ENCODE measurements at places on chromosomes 2 and 18. TPM values are rescaled to one million over a fixed set of nuclear protein-coding genes. Genes with fewer than 3 reads are reported as not detected.

The CDK15 gene
- not detected for total RNA-seq

The CXCR2 gene
- not detected for total RNA-seq

DNA sequence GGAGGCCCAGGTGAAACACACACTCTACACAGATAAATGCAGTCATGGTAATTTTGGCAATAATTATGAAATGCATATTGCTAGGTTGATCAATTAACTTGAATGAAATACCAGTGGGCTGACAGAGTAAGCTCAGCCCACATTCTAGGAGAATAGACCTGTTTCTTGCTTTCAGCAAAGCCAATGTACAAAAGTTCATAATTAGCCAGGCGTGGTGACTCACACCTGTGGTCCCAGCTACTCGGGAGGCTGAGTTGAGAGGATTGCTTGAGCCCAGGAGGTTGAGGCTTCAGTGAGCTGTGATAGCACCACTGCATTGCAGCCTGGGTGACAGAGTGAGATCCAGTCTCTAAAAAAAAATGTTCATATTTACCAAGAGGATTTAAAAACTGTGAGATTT is 15.7 kb upstream of the MBP start:
- no peak overlapping the region for H3K4me3 ChIP-seq
- H3K4me1 ChIP-seq = peaks cover 21% of the 10 kb centered on the region
- no peak for DNase-seq
- no peaks in the 10 kb centered on the region for H3K36me3 ChIP-seq
- no peak overlapping the region for H3K27ac ChIP-seq

DNA sequence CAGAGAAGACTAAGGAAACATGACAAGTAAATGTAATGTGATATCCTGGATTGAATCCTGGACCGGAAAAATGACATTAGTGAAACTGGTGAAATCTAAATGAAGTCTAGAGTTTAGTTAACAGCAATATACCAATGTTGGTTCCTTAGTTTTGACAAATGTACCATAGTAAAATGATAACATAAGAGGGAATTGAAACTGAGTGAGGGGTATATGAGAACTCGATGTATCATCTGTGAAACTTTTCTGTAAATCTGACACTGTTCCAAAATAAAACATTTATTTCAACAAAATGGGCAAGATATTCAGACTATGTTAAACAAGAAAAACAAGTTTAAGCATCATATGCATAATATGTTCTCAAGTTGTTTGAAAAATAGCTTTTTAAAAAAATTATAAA is 63.8 kb downstream of the OLA1 start:
- no peak overlapping the region for H3K27ac ChIP-seq
- DNase-seq = no peak
- H3K4me3 ChIP-seq = no peak overlapping the region
- no peaks in the 10 kb centered on the region for H3K36me3 ChIP-seq
- H3K27me3 ChIP-seq = no peaks in the 10 kb centered on the region

The SLC4A3 gene
- 0.37 TPM for total RNA-seq

DNA sequence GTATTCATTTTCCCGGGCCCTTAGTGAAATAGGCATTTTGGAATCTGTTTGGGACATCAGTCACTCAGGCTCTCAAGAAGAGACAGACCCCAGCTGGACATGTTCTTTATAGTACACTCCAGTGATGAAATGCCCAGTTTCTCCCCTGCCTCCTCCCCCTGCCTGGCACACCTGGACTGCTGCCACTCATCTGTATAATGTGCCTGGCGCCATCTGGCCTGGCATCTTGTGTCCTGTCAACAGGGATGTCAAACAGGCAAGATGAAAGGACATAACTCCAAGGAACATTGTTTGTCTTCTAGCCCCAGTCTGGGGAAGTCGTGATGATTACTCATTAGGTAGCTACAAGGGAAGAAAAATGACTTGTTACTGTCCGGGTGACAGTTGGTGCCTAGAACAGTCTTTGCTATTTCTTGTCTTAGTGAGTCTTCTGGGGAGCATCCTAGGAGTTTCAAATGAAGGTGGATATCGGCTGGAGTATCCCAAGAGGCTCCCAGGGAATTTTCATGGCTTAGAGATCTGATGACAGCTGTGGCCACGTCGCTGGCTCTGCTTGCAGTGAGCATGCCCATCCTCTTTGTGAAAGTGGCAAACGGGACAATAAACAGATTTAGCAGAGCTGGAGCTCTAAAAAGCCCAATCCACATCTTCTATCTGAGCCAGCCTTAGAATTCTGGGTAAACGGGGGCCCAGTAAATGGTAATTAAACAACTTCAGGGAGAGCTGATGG is 153.6 kb downstream of the ALK start:
- H3K27ac ChIP-seq = no peak overlapping the region
- H3K4me1 ChIP-seq = no peaks in the 10 kb centered on the region
- DNase-seq = no peak
- H3K27me3 ChIP-seq = no peaks in the 10 kb centered on the region

Measured in T-cell (primary cell).